ENCODE measurements at places on chromosomes 1 and 21. TPM values are rescaled to one million over a fixed set of nuclear protein-coding genes. Genes with fewer than 3 reads are reported as not detected.

The EDEM3 gene
- total RNA-seq, result 44.5 TPM

The ERICH3 gene
- total RNA-seq, result 0.29 TPM

The LACTBL1 gene
- not detected for total RNA-seq

The NLRP3 gene
- 0.66 TPM for total RNA-seq

DNA sequence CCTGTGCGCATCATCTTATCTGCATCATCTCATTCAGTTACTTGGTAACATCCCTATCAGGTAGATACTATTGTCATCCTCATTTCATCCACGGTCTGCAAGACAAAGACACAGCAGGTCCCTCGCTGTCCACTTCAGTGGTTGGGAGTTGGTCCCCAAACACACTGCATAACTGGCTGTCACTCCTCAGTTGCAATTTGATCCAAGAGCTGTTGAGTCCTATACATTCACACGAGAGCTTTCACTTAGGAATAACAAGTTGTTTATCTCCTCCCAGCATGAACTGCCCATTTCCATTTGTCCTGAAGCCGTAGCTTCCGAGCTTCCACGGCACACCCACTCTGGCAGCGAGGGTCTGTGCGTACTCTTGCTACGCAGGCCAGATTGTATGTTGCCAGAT is 472.0 kb downstream of the CAMTA1 start:
- no peak for DNase-seq

- no peak for DNase-seq
These were observed 17.7 kb upstream of the C1orf174 start for GRCh38 chr1:3917761-3918160.

GRCh38 chr1:235855811-235856429 is 10.8 kb downstream of the LYST start:
- DNase-seq, result no peak

DNA sequence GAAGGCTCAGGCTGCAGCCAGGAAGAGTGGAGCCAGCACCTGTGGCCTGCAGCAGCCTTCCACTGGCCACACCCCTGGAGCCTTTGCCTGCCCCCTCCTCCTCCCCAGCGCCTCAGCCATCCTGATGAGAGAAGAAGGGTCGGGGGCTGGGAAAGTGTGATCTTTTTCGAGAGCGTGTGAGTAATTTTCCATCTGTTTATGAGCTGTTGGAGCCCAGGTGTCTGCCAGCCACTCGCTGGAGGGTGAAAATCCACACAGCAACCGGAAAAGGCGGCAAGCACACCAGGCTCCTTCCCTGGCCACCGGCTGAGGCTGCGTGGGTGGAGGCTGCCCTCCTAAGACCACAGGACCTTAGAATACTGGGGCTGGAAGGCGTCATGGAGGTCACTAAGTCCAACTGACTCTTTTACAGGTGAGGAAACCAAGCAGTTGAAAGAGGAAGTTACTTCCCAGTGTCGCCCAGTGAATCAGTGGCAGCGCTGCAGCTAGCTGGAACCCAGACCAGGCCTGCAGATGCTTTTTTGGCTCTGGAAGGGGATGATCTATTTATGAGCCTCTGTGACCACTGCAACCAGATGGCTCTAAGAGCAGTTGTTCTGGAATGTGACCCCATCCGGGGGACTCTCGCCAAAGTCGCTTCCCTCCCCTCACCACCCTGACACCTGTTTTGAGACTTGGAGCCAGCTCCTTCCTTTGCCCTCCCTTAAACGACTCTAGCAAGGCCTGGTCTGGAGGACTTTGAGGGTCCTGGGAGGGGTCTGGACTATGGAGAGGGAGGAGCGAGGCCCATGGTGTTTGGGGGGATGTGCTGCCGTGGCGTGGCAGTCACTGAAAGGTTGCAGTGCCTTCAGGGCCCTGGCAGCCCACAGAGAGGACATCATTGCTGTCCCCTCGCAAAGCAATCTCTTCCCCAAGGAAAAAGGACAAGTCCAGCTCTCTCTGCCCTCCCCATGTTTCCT is 54.5 kb downstream of the LGR6 start:
- no peak for DNase-seq

GRCh38 chr21:33133892-33134291 is 64.0 kb downstream of the OLIG1 start:
- no peak for DNase-seq

- DNase-seq, result no peak
These were observed 129.2 kb downstream of the ADAMTS1 start for GRCh38 chr21:26715878-26716506.

DNA sequence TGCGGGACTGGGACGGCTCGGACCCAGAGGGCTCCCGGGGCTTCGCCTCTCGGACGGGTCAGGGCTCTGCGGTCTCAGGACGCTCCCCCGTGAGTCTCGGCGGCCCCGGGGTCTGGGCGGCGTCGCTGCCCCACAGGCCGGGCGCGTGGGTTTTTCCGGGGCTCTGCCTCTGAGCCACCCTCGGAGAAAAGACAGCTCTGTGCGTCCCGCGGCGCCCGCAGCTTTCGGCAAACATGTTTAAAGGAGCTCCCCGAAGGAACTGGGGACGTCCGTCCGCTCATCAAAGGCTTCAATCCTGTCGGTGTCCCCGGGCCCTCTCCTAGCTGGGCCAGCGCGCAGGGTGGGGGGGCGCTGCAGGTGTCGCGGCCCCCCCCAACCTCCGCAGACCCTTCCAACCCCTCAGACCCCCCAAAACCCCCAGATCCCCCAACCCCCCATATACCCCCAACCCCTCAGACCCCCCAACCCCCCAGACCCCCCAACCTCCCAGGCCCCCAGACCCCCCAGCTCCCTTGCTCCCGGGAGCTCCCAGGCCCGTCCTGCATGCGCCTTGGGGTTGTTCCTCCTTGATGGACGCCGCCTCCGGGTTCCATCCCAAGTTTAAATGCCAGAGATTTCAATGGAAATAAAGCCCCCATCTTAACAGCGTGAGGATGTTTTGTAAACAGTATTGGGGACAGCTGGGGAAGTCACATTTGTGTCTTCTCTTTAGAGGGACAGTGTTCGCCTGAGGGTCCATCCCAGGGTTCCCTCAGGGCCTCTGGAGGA is 996 bp upstream of the C1orf159 start:
- DNase-seq, result peak; percentile 52

DNA sequence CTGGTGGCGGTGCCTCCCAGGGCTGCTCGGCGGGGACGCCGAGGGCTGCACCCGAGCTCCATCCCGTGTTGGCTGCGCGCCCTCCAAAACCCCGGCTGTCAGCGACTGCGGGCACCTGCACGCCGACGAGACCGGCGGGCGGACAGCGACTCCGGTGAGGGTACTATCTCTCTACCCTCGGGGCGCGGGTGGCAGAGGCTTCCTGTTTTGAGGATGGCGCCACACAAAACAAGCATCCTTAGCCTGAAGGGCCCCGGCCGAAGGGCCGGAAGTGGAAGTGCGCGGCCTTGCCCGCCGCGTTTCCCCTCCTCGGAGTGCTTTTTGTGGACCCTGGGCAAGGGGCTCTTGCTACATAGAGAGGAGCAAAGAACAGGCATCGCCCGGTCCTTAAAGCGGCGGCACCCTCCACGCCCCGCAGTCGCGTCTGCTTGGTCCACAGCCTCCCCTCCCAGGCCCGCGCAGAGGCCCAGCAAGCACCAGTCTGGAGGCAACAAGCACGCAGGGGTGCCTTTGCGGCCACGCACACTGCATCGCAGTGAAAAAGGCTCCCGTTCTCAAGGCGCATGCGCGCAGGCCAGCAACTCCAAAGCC is 561 bp upstream of the COQ8A start:
- DNase-seq, result peak; percentile 64

DNA sequence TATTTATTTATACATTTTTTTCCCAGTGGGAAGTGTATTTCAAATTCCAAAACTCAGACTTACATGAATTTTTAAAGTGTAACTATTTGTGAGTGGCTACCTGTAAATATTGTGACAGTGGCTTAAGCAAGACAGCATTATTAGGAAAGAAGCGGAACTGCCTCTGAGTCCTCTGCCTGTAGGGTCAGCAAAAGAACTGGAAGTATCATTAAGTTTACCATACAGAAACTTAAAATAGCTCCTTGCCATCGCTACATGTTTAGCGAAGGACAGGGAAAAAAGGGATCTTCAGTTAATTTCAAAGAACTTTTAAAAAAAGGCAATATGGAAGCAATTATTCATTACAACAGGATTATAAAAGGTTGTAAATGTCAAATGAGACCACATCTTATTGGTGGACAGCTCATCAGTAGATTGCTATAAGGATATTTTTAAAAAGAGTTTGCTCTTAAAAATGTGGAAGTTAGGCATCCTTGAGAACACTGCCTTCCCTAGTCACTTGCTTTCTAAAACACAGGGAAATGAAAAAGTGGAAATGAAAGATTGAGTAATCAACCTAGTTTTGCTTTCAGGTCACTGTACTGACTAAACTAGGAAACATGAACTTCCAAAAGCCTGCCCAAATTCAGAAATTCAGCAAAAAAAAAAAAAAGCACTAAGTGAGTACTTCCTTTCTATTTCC is 39.2 kb downstream of the NSL1 start:
- no peak for DNase-seq

DNA sequence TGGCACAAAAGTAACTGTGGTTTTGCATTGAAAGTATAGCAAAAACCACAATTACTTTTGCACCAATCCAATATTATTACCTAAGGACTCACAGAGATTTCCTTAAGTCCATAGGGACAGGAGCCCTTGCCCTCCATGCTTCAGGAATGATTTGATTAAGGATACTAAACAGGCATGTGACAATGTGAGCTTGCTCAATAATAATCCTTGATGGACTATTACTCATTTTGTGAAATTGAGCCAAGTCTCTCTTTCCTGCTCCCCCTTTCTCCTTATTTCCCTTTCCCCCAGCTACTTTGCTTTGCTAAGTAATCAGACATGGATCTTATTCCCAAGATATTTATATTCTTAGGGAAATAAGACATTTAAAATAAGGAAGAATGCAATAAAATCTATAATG is 21.6 kb upstream of the RGL1 start:
- DNase-seq, result no peak

DNA sequence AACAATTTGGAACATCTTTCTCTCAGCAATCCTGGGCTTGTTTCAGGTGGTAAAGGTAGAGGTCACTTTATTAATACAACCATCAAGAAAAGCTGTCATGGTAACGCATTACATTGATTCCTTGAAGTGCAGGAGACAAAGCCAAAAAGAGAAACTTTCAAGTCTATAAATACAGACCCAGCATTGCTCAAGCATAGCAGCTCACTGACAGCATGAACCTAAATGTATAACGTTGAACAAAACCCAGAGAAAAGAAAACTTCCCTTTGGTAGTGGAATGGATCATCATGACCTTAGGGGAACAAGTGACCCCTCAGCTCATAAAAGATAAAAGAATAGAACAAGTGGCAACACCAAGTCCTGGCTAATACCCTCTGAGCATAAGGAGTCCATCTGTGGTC is 332.2 kb downstream of the NTNG1 start:
- no peak for DNase-seq

DNA sequence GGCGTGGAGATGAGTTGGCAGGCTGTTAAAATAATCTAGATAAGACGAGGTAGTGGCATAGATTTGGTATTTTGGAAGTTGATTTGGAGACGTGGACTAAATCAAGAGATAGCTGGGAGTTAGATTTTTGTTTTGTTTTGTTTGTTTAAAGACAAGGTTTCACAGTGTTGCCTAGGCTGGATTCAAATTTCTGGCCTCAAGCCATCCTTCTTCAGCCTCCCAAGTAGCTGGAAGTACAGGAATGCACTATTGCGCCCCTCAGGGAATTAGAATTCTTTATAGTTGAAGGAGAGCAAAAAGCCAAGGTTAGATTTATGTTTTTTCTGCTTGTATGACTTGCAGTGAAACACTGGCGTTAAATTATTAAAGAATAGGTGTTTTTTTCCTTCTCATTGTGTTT is 22.3 kb upstream of the SNRPE start:
- no peak for DNase-seq

DNA sequence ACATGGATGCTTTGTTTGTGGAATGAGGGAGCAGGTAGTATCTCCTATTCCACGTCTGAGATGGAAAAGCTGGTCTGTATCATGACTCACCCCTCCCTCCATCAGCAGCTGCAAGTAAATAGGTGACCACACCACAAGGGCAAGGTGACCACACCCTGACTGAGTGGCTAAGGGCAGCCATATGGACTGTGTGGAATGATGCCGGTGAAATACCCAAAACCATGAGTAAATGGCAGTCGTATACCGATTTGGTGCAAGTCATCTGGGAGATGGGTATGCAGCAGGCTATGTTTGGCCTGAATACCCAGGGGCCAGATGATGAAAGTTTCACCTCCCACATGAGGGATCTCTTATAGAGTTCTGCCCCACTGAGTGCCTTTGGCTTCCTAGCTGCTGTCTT is 15.8 kb upstream of the UBE2U start:
- DNase-seq, result no peak

DNA sequence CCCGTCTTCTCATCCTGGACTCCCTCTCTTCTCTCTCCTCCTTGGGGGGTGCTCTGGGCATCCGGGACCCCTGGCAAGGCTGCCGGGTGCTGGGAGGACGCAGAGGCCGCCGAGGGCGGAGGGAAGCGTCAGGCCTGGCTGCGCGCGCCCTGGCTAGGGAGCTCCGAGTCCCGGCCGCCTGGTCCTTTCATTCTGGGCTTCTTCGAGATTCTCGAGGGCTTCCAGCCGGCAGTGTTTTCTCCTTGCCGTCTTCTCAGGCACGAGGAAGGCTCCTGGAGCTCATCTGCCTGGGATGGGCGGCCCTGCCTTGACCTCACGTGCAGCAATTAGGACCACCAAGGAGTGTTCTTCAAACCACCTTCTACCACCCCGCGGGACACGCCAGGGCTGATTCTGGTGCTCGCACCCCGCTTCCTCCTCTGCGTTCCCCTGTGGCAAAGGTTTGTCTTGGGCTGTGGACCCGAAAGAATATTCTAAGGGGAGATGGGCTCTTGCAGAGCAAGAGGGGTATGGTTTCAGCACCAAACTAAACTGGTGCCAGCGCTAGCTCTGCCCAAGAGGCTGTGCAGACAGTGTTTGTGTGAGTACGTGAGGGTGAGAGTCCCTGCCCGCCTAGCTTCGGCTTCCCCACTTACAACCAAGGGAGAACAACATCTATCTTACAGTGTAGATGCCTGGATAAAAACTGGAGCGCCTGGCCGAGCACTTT is 36.5 kb downstream of the PIK3CD start:
- no peak for DNase-seq

DNA sequence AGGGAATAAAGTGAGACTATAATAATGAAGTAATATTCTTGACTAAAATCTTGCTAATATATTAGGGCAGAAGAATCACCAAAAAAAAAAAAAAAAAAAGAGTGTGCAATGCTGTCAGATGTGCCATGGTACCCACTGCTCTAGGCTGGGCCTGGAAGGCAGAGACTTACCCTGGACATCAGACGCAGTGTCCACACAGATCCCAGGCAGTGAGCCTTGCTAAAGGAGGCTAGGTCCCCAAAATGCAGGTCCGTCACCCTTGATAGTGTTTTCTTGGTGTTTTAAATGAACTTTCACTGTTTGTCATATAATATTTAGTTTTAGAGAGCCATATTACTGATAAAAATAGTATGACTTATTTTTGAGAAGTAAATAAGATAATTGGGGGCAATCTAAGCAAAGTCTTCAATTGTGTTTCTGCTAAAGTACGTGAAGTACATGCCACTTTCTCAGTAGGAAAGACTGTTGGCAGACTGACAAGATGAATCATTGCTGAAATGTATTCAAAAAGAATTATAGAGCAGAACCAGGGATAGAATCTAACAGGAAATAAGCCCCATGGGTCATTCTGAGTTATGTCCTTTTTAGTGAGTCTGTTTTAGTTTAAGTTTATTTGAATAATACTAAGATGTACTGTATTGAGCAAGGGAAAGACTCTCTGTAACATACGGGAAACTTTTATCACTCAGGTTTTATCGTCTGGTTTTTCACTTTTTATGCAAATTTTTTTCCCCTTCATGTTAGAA is 74.6 kb upstream of the PDC start:
- no peak for DNase-seq

All from breast epithelium (tissue), 4 donors.